ENCODE measurements at places on chromosomes 3 and 15. TPM values are rescaled to one million over a fixed set of nuclear protein-coding genes. Genes with fewer than 3 reads are reported as not detected.

- DNase-seq: no peak
Measured at GRCh38 chr15:73751899-73752805, 999 bp downstream of the INSYN1 start.

THPO gene
- 0.86 TPM for total RNA-seq

DNA sequence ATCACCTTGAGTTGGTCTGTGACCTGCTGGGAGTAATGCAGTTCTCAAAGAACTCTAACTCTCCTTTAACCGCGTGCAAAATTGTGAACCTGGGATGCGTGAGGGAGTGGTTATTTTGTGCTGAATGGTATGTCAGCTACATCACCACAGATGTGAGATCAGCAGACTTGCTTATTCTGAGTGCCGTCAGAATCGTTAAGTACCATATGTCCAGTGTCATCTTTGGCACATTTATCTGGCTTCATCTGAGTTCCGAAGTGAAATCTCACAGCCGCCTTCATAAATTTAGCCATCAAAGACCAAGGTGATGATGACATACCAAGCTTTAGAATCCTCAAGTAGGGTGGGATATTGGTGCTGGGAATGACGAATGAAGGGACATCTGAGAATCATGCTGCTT, 347.2 kb upstream of the TPRG1 start:
- DNase-seq: peak; percentile 82

GRCh38 chr15:41603941-41604911, 45.2 kb downstream of the TYRO3 start:
- DNase-seq: peak; percentile 75

All from fibroblast of villous mesenchyme (primary cell).